Gastrocnemius medialis (tissue), 4 donors: ENCODE measurements at places on chromosomes 5 and 9. TPM values are rescaled to one million over a fixed set of nuclear protein-coding genes. Genes with fewer than 3 reads are reported as not detected.
A peak's percentile ranks its signal among the peaks of the same experiment; 100 is the strongest.

The BSPRY gene
- total RNA-seq, result not detected

The C9orf153 gene
- not detected for total RNA-seq

- DNase-seq, result peak; percentile 85
- no peaks in the 10 kb centered on the region for H3K27me3 ChIP-seq
- peak overlapping the region; percentile 78 for H3K4me3 ChIP-seq
These were observed 1.1 kb upstream of the TRIM41 start for GRCh38 chr5:181221792-181222629.

DNA sequence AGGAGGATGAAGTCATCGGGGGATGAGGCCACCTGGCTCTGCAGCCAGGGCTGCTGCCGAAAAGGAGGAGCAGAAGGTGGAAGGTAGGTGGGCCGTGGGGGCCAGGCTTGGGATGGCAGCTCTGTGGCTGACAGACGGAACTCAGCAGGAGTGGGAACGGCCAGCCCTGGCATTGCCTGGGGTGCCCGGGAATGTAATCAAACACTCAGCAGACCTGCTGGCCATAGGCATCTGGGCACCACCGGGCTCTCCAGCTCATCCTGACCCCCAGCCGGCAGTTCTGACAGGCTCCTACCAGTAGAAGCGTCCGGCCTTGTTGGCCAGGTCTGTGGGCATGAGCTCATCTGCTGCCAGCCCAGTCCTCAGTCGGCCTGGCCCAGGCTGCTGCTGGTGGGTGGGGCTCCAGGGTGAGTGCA lies 4.3 kb upstream of the FAT2 start:
- no peak overlapping the region for H3K27ac ChIP-seq
- no peaks in the 10 kb centered on the region for H3K36me3 ChIP-seq
- no peaks in the 10 kb centered on the region for H3K4me1 ChIP-seq

- H3K27me3 ChIP-seq, result no peaks in the 10 kb centered on the region
- H3K27ac ChIP-seq, result no peak overlapping the region
- no peaks in the 10 kb centered on the region for H3K4me1 ChIP-seq
- H3K4me3 ChIP-seq, result no peak overlapping the region
- no peaks in the 10 kb centered on the region for H3K36me3 ChIP-seq
These were observed 451.3 kb downstream of the LRRC70 start for GRCh38 chr5:63029891-63030290.

DNA sequence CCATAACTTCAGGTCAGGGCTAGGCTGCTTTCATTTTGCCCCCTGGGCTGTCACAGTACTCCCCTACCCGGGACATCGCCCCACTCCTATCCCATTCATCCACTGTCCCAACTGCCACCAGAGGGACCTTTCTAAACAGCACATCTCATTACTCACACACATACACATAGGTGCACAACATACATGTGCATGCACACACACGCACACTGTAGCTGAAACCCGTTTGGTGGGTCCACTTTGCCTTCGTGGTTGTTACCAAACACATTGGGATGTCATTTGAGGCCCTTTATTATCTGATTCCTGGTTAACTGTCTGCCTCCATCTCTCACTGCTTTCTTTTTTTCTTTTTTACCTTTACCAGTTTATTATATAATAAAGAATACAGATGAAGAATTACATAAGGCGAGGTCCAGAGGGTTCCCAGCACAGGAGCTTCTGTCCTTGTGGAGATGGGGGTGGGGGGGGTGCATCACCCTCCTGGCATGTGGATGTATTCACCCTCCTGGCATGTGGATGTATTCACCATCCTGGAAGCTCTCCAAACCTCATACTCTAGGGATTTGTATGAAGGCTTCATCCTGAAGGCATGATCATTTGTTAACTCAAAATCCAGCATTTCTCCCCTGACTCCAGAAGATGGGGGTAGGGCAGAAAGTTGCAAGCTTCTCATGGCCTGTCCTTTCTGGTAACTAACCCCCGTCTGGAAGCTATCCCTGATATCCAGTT lies 186.0 kb downstream of the GOLPH3 start:
- no peak overlapping the region for H3K27ac ChIP-seq
- no peaks in the 10 kb centered on the region for H3K36me3 ChIP-seq
- DNase-seq, result no peak
- peaks cover 3% of the 10 kb centered on the region for H3K4me1 ChIP-seq
- H3K4me3 ChIP-seq, result no peak overlapping the region

- peaks cover 9% of the 10 kb centered on the region for H3K4me1 ChIP-seq
- no peak overlapping the region for H3K4me3 ChIP-seq
- H3K36me3 ChIP-seq, result no peaks in the 10 kb centered on the region
- H3K27ac ChIP-seq, result no peak overlapping the region
- DNase-seq, result no peak
- no peaks in the 10 kb centered on the region for H3K27me3 ChIP-seq
These were observed 56.9 kb downstream of the KIF24 start for GRCh38 chr9:34272101-34272541.

GRCh38 chr5:89036704-89037489 lies 153.9 kb upstream of the MEF2C start:
- no peaks in the 10 kb centered on the region for H3K36me3 ChIP-seq
- no peak overlapping the region for H3K4me3 ChIP-seq
- no peaks in the 10 kb centered on the region for H3K27me3 ChIP-seq

DNA sequence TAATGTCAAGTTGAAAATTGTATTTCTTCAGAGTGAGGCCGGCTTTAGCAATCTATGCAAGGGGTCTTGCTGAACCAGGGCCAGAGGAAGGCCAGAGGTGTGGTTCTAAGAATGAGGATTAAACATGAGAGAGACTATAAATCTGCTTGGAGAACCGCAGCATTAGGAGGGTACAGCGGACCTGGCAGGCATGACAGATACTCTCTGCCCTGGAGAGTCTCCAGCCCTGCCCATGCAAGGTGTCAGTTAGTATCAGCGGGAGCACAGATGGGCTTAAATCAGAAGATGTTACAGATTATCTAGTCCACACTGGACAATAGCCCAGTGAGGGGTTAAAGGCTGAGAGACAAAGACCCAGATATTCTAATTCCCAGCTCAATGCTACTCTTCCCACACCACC lies 11.5 kb upstream of the GPX3 start:
- H3K27me3 ChIP-seq, result no peaks in the 10 kb centered on the region
- no peak overlapping the region for H3K4me3 ChIP-seq

- H3K4me1 ChIP-seq, result peaks cover 10% of the 10 kb centered on the region
- DNase-seq, result no peak
- no peak overlapping the region for H3K4me3 ChIP-seq
These were observed 141.8 kb downstream of the C9orf50 start for GRCh38 chr9:129478961-129479630.

DNA sequence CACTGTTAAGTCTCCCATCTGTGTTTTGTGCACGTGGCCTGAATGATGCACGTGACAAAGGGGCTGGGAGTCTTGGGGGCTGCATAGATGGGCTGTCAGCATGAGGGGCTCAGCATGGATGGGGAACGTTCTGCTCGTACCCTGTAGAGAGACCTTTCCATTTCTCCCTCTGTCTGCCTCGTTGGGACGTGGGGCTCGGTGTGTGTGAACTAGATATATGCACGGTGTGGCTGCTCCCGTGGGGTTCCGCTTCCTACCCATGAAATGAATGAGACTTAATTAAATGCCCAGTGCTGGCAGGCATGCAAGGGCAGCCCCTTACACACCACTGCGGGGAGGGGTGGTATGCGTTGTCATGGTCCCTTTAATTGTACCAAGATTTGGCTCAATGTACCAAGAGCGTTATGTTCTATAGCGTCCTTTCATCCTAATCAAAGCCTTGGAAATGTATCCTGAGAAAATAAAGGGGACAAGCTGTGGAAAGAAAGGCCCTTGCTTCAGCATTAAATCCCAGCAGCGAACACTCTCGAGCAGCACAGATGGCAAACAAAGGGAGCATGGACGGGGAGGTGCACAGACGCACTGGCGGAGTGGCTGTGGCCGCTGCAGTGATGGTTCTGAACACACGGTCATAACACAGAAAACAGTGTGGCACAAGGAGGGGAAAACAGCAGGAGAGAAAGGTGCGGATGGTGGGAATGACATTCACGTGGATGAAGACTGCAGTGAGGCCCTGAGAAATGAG lies 66.8 kb downstream of the RASGEF1C start:
- H3K4me1 ChIP-seq, result no peaks in the 10 kb centered on the region
- H3K4me3 ChIP-seq, result no peak overlapping the region
- peaks cover 9% of the 10 kb centered on the region for H3K27me3 ChIP-seq
- H3K36me3 ChIP-seq, result no peaks in the 10 kb centered on the region
- DNase-seq, result no peak
